ENCODE measurements at places on chromosomes 4 and X.

- DNase-seq: no peak
- no peaks in the 10 kb centered on the region for H3K36me3 ChIP-seq
- no peak overlapping the region for H3K27ac ChIP-seq
- no peaks in the 10 kb centered on the region for H3K4me1 ChIP-seq
- H3K27me3 ChIP-seq: no peaks in the 10 kb centered on the region
- H3K4me3 ChIP-seq: no peak overlapping the region
Observed at GRCh38 chr4:56972809-56973208, 4.6 kb downstream of the NOA1 start.

DNA sequence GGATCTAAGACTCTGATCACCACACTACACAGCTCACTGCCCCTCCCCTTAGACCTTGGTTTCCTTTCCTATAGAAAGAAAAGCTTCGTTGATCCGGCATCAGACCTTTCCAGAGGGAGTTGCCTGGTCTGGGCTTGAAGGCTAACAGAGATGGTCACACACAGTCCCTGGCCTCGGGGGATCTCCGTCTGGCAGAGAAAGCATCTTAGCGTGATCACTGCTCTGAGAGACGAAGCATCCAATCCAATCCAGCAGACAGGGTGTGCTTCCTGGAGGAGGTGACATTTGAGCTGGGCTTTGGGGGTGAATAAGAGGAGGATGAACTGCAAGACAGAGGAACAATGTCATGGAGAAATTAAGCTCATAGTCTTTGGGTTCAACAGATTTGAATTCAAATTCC, 49.5 kb downstream of the HTRA3 start:
- no peak for DNase-seq
- no peaks in the 10 kb centered on the region for H3K27me3 ChIP-seq
- no peak overlapping the region for H3K4me3 ChIP-seq
- H3K36me3 ChIP-seq: no peaks in the 10 kb centered on the region
- no peak overlapping the region for H3K27ac ChIP-seq

DNA sequence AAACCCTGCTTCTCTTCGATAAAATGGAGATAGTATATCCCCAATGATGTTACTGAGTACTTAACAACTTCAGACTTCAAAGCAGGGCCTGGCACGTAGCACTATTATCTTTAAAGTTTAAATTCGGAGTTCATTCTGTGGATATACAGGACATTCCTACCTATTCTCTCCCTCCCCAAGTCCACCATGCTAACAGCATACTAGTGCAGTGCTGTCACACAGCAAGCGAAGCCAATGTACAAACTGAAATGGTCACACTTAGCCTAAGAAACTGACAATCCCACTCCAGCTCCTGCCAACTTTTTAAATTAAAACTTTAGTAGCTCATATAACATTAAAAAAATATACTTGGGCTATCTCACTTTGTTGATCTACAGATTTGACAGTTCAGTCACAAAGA, 1.2 kb upstream of the DNAJB14 start:
- no peaks in the 10 kb centered on the region for H3K4me1 ChIP-seq
- peak overlapping the region; percentile 17 for H3K27ac ChIP-seq
- H3K4me3 ChIP-seq: no peak overlapping the region
- no peak for DNase-seq

GRCh38 chr4:110130576-110131358, 67.6 kb downstream of the ELOVL6 start:
- no peak for DNase-seq
- H3K4me1 ChIP-seq: no peaks in the 10 kb centered on the region
- no peaks in the 10 kb centered on the region for H3K36me3 ChIP-seq
- no peak overlapping the region for H3K4me3 ChIP-seq
- H3K27me3 ChIP-seq: no peaks in the 10 kb centered on the region

- no peaks in the 10 kb centered on the region for H3K27me3 ChIP-seq
- no peak for DNase-seq
- H3K4me3 ChIP-seq: no peak overlapping the region
- no peak overlapping the region for H3K27ac ChIP-seq
- no peaks in the 10 kb centered on the region for H3K36me3 ChIP-seq
- H3K4me1 ChIP-seq: no peaks in the 10 kb centered on the region
Observed at GRCh38 chrX:70613295-70613694, 168.7 kb downstream of the DLG3 start.

- no peaks in the 10 kb centered on the region for H3K27me3 ChIP-seq
- H3K36me3 ChIP-seq: no peaks in the 10 kb centered on the region
- DNase-seq: no peak
- H3K4me3 ChIP-seq: no peak overlapping the region
- H3K27ac ChIP-seq: no peak overlapping the region
Observed at GRCh38 chr4:3656416-3657356, 109.5 kb upstream of the ADRA2C start.

- H3K27ac ChIP-seq: no peak overlapping the region
- H3K36me3 ChIP-seq: no peaks in the 10 kb centered on the region
- no peaks in the 10 kb centered on the region for H3K4me1 ChIP-seq
- no peak for DNase-seq
Observed at GRCh38 chr4:166045457-166045856, 172.4 kb downstream of the TLL1 start.

DNA sequence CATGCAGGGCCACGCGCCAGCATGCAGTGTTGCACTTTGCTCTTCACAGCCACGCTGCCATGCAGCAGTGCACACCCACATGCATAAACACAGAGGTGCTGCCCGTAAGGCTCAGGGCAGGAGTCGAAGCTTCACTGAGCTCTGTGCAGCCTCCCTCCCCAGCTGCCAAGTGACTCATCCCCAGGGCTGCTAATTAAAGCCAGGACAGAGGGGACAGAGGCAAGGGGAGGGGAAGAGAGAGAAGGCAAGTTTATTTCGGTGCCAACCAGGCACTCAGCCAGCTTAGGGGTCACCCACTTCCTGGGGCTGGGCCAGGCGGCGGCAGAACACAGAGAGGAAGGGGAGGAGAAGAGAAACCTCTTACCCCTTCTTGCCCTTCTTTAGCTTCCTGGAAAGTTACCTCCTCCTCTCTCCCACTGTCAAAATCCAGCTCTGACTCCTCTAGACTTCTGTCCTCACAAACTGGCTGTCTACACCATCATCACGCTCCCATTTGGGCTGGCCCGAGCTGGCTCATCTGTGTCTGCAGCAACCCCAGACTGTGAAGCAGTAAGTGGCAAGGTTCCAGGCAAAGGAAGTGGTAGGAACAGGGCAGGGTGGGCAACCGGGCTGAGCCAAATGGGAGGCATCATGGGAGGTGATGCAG, 6.2 kb upstream of the IQSEC2 start:
- H3K36me3 ChIP-seq: no peaks in the 10 kb centered on the region
- no peaks in the 10 kb centered on the region for H3K4me1 ChIP-seq
- no peak overlapping the region for H3K27ac ChIP-seq

- no peaks in the 10 kb centered on the region for H3K36me3 ChIP-seq
- no peaks in the 10 kb centered on the region for H3K27me3 ChIP-seq
Observed at GRCh38 chr4:122117743-122118142, 34.4 kb upstream of the BLTP1 start.

DNA sequence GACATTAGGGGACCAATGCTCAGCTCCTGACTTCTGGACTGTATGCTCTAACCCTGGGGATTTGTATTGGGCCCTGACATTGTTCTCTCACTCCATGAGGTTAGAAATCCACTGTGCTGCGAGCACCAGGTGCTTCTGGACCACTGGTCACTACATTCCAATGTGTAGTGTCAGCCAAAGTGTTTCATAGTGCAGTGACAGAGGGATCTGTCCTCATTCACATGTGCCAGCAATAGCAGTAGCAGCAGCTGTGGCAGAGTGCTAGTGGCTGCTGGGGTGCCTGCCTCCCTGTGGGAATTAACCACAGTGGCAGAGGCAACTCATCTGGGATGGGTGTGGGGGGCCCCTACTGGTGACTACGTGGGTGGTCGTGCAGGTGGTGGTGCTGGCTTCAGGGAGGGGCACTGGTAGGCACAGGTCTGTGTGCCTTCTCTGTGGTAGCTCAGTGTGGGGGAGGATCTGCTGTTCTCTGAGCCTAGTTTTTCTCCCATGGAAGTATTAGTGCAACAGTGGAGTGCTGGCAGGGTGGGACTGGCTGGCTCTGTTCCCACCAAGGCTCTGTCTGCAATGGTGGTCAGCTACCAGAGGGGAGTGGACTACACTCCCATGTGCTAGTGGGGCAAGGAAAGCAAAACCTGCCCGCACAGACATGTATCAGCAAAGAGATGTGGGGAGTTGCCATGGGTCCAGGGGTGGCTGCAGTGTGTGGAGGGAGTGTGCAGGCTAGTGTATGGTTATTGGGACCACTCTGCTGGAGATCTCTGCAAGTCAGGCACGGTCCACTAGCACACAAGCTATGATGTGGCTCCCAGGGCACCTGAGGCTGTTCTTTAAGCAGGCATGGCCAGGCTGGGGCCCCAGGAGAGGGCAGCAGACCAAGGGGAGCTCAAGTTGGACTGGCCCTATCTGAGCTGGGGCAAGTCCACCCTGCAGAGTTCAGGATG, 78.5 kb downstream of the SCLT1 start:
- no peak overlapping the region for H3K27ac ChIP-seq
- H3K4me1 ChIP-seq: no peaks in the 10 kb centered on the region
- H3K4me3 ChIP-seq: no peak overlapping the region
- H3K36me3 ChIP-seq: no peaks in the 10 kb centered on the region

- no peak overlapping the region for H3K27ac ChIP-seq
- no peaks in the 10 kb centered on the region for H3K4me1 ChIP-seq
- H3K4me3 ChIP-seq: no peak overlapping the region
- no peak for DNase-seq
Observed at GRCh38 chr4:137967480-137968190, 274.5 kb downstream of the SLC7A11 start.

- no peak overlapping the region for H3K27ac ChIP-seq
- no peaks in the 10 kb centered on the region for H3K27me3 ChIP-seq
- H3K4me3 ChIP-seq: no peak overlapping the region
- H3K4me1 ChIP-seq: no peaks in the 10 kb centered on the region
Observed at GRCh38 chrX:70049406-70049805, 332 bp downstream of the AWAT2 start.

DNA sequence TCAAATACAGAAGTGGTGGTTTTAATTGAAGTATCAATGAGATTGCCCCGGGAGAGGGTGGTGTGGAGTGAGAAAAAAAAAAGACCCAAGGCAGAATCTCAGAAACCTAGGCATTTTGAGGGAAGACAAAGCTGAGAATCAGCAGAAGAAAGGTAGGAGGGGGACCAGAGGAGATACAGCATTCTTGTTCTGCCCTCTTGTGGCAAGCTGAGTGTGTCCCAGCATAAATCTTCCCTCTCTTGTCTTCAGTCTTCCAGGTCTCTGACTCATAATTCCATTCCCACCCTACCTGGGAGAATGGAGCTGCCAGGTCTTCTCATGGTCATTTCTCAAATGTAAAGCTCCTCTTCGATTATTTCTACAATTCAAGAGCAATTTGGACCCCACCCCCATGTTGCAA, 32.7 kb upstream of the MAGED1 start:
- H3K4me1 ChIP-seq: no peaks in the 10 kb centered on the region
- no peak overlapping the region for H3K4me3 ChIP-seq
- DNase-seq: no peak
- no peak overlapping the region for H3K27ac ChIP-seq
- no peaks in the 10 kb centered on the region for H3K36me3 ChIP-seq

DNA sequence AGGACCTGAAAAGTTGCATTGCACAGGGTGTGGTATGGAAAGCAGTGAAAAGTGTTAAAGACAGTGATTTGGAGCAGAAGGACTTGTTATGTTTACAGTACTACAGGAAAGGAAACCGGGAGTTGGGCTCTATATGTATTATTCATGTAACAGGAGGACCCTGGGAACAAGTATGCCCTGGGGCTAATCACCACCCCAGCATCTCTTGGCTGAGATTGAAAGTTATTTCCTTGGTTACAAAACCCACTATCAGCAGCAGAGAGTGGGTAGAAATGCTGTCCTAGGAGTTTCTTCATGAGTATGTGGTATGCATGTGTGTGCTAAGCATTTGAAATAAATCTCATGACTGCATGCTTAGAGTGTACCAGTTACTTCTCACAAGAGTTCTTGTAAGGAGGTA, 46.9 kb downstream of the STK32B start:
- DNase-seq: no peak
- no peaks in the 10 kb centered on the region for H3K36me3 ChIP-seq
- H3K27ac ChIP-seq: no peak overlapping the region
- no peak overlapping the region for H3K4me3 ChIP-seq
- H3K4me1 ChIP-seq: no peaks in the 10 kb centered on the region

- no peaks in the 10 kb centered on the region for H3K36me3 ChIP-seq
- H3K4me1 ChIP-seq: no peaks in the 10 kb centered on the region
- no peak overlapping the region for H3K4me3 ChIP-seq
Observed at GRCh38 chrX:11309220-11309619, 16.0 kb downstream of the AMELX start.

- H3K27ac ChIP-seq: no peak overlapping the region
- H3K4me3 ChIP-seq: no peak overlapping the region
Observed at GRCh38 chr4:166987026-166987425, 247.3 kb downstream of the SPOCK3 start.

DNA sequence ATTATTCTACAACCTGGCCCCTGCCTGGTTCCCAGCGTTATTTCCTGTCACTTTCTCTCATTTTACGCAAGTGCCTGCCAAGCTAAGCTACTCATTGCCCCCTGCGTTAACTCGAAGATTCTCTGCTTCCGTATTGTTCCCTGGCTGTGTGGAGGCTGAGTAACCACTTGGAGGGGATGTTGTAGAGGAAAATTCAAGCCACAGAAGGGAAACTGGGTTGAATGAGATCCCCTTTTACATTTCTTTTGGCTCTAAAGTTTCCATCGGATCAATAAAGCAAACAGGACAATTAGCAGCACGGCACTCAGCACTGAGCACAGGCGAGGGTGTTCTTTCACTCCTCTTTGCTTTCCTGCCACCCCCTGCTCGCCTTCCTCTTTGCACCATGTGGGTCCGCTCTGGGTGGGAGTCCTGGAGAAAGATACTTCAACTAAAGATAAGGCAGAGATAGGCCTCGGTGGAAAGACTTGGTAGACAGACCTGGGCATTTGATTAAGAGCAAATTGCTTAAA, 4.2 kb upstream of the TMSB4X start:
- H3K27me3 ChIP-seq: no peaks in the 10 kb centered on the region
- H3K4me1 ChIP-seq: no peaks in the 10 kb centered on the region
- peak overlapping the region; percentile 92 for H3K27ac ChIP-seq

GRCh38 chr4:38946919-38947318, 79.3 kb downstream of the FAM114A1 start:
- DNase-seq: no peak
- H3K4me1 ChIP-seq: no peaks in the 10 kb centered on the region
- no peak overlapping the region for H3K27ac ChIP-seq

DNA sequence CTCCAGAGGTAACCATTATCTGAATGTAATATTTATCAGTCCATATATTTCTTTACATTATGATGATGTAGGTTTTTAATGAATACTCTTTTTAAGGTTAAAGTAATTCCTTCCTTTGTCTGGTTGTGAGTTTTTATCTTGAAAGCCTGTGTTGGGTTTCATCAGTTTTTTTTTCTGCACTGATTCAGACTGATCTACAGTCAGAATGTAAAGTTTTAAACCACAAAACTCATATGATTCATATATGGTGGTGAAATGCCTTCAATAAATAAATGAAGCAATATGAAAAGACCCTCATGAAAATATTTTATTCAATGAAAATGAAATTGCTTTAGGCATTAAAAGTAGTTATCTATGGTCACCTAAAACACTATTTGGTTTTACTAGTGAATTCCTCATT, 47.1 kb downstream of the SORBS2 start:
- peaks cover 8% of the 10 kb centered on the region for H3K4me1 ChIP-seq
- no peaks in the 10 kb centered on the region for H3K36me3 ChIP-seq
- H3K27ac ChIP-seq: no peak overlapping the region
- no peak for DNase-seq
- no peak overlapping the region for H3K4me3 ChIP-seq
